Fibroblast of lung (primary cell): ENCODE measurements at places on chromosomes 5 and 9. TPM values are rescaled to one million over a fixed set of nuclear protein-coding genes. Genes with fewer than 3 reads are reported as not detected.
A peak's percentile ranks its signal among the peaks of the same experiment; 100 is the strongest.

GRCh38 chr5:40464511-40464910 is 215.2 kb upstream of the PTGER4 start:
- DNase-seq = peak; percentile 12

DNA sequence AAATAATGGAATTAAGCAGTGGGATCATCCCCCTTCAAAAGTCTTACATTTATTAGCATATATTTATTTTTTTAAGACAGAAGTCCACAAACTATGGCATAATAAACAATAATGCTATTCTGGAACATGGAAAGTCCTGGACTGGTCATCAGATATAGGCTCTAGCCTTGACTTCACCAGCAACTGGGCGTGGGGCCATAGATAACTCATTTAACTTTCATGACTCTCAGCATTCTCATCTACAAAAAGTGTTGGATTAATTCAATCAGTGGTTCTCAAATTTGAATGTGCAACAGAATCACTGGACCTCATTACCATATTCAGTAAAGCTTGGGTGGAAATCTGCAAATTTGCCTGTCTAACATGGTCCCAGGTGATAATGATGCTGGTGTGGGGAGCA is 253.8 kb downstream of the FBXL7 start:
- no peak for DNase-seq

- no peak for DNase-seq
Measured at GRCh38 chr9:98185611-98186171, 6.7 kb downstream of the CORO2A start.

- no peak for DNase-seq
Measured at GRCh38 chr9:131617611-131618010, 72.3 kb downstream of the PRRT1B start.

GRCh38 chr9:18766989-18767550 is 265.9 kb downstream of the SAXO1 start:
- peak; percentile 23 for DNase-seq

DNA sequence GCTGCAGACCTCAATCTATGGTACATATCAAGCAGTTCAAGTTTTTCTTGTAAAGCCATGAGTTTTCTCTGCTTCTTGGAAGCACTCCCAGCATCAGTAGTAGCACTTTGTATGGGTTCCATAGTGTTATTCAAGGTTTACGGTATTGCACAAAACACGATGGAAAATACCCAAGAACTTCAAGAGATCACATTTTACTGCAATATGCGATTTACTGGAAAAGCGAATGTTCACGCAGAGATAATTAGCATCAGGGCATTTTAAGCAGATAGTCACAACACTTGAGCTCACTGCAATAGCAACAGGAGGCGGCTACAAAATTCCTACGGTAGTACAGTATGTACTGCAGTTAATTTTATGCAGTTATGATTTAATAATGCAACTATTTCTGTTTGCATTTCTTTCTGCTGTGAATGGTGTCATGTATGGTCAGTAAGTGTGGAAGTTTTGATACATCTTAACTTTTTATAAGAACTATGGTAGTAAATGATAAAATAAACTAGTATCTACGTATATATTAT is 200.8 kb downstream of the SMARCA2 start:
- DNase-seq = no peak

DNA sequence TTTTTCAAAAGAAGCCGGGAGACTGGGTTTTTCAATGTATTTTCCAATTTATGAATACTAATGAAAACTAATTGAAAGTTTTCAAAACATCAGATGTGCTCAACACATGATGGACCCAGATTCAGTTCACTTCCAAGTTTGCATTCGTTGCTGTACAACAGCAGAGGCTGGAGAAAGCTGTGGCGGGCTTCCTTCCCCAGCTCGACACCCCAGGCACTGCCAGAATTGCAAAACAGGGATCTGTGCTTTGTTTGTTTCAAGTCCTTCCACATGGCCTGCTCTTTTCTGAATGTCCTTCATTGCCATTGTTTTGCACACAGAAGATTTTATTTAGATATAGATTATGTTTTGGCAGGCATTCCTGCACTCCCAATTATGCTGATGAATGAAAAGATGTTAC is 30.3 kb upstream of the INSYN2B start:
- no peak for DNase-seq

DNA sequence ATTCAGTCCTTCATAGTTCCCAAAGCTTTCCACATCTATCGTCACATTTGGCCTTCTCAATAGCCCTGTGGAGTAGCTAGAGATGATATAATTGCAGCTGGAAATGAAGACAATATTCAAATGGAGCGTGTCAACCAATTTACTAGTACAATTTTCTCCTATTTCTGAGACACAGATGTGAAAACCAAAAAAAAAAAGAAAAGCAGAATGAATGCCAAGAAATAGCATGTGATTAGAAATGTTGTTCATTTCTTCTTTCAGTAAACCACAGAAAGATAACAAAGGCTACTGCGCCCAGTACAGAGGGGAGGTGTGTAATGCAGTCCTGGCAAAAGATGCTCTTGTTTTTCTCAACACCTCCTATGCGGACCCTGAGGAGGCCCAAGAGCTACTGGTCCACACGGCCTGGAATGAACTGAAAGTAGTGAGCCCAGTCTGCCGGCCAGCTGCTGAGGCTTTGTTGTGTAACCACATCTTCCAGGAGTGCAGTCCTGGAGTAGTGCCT is 99.0 kb downstream of the MUSK start:
- peak; percentile 85 for DNase-seq

DNA sequence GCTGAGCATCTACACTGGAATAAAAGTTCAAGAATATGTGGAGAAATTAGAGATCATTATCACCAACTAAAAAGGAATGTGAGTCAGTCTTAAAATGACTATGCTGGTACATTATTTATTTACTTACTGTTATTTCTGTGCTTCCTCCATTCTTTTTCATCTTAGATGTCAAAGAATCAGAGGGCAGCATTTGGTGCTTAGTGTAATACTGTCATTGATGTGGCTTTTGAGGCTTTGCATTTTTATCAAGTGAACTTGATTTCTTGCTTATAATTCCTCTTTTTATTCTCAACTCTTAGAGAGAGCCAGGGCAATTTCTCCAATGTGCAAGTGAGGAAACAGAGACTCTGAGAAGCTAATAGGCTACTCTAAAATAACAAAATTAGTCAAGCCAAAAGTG is 163.7 kb upstream of the TRPC7 start:
- no peak for DNase-seq

- peak; percentile 42 for DNase-seq
Measured at GRCh38 chr5:154945695-154946301, 4.9 kb downstream of the MRPL22 start.

DNA sequence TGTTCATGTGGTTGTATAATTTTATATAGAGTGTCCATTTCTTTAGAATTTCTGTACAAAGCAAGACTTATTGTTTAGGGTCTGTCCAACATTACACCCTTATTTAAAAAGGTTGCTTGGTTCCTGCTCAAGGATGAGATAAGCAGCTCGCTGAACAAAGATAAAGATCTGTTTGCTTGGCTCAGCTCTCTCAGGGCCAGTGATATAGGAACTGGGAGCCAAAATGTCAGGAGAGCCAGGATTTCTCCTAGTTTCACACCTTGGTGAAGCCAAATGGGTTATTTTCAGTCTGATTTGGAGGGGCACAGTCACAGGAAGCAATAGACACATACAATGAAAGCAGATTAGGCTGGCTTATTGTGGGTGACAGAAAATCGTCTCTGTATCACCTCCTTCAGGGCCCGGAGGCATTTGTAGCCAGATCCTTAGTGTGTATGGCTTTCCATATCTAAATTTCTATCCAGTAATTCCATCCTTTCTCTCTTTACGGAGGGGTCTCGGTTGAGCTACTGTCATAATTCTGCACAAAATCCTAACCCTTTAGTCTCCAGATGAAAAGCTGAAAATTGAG is 396.4 kb downstream of the TMEM232 start:
- no peak for DNase-seq

DNA sequence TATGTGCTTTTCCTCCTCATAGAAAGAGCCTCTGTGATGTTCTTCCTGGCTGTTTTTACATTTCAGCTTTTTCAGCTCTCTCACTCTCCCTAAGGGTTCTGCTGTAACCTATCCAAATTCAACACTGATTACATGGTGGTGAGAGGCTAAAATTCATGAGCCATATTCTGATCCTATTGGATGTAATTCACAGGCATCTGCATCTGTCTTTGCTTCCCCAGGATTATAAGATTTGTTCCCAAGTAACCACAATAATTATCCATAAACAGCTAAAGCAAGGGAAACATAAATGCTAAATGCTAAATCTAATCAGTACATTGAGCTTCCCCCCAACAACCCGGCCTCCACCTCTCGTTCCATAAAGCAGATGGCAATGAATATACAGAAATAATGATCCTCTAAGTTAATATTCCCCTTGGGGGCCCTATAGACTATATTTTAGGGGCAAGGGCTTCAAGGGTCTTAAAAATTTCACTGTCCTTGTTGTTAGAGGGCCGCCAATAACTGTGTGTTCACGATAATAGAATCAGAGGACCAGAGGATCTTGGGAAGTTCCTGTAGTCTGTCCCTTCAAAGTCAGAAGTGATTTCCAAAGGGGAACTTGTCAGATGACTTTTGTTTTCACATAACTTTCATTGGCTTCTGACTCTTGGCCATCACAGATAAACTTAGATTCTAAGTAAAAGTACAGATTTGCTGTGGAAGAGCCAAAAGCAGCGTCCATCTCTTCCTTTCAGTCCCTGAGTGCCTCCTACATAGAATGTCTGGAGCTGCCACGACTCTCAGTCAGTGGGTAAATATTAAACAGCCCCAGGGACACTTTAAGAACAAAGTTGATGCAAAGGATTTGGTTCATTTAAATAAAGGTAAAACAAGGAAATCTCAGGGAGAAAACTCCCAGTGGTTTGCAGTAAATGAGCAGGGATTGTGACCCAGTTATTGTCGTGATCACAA is 125.6 kb downstream of the ALDH1A1 start:
- DNase-seq = no peak

DNA sequence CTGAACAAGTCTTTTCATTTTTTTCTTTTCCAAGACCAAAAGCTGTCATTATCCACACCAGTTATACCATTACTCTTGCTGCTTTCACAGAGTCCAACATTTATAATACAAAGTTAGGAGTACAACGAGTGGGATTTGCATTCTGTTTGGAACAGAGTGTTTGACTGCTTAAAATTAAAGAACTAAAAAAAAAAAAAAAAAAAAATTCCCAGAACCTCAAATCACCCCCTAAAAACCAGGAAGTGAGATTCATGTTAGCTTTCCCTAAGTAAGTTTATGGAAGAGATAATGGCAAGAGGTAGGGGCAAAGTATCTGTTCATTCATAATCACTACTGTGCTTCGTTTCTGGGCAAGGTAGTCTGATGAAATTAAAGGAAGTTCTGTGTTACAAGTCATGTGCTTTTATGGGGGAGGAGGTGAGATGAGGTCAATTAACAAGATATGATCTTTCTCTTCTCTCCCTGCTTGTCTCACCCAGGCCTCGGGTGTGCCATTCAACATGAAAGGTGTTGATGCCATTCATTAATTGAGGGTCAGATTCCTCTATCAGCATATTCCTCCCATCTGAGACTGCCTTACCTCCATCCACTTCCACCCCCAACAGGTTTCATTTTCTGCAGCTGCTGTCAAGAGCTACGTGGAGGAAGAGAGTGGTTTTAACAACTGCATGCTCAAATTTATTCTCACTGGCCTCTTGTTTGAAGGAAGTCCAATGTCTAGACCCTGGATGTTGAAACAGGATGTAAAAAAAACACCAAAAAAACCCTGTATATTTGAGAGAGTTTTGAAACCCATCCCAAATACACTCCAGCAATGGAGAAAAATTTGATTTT is 58.1 kb downstream of the MARCHF3 start:
- no peak for DNase-seq

DNA sequence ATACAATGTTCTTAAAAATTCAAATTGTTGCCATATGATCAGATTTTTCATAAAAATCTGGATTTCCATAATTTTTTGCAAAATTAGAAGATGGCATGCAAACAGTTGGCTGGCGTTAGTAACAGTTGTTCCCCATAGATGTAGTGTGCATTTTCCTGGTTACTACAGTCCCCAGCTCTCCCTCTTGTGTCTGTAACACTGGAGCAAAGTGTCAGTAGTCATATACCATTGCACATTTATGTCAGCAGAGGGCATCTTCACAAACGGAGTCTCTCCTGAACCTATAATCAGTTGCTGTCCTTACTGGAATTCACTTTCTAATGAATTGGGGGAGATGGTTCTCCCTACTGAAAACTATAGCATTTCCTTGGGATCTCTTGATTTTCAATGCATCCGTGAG is 44.7 kb upstream of the DMAC1 start:
- peak; percentile 7 for DNase-seq

DNA sequence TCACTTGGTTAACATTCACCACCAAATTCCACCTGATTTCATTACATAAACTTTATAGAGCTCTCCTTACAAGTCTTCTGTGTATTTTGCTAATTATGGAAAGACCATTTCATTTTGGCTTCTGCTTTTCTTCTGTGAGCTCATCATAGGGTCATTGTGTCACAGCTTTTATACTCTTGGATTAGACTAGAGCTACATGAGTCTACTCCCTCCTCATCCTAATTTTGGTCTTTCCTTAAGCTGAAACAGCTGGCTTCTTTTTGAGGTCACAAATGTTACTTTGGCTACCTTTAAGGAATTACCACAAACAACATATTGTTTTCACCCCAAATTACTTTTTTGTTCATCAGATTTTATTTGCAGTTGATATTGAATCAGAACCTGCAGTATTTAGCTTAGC is 103.0 kb downstream of the NPR3 start:
- DNase-seq = peak; percentile 19

GRCh38 chr9:91144769-91145168 is 216.9 kb downstream of the AUH start:
- no peak for DNase-seq

DNA sequence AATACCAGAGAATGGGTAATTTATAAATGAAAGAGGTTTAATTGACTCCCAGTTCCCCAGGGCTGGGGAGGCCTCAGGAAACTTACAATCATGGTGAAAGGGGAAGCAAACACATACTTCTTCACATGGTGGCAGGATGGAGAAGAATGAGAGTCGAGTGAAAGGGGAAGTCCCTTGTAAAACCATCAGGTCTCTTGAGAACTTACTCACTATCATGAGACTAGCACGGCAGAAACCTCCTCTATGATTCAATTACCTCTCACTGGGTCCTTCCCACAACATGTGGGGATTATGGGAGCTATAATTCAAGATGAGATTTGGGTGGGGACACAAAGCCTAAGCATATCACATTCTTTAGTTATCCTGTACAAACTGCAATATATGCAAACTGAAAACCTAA is 609.4 kb downstream of the MTRR start:
- no peak for DNase-seq

- DNase-seq = peak; percentile 98
Measured at GRCh38 chr5:67301285-67301903, 104.8 kb upstream of the CD180 start.

The PCDHGB6 gene
- total RNA-seq = 3.9 and 4.3 TPM in 2 replicates

The CAMK2A gene
- 0.77 and 2.1 TPM in 2 replicates for total RNA-seq

The PDGFRB gene
- 151 and 231 TPM in 2 replicates for total RNA-seq

The PRPF4 gene
- total RNA-seq = 25.1 and 30.3 TPM in 2 replicates

The OR1B1 gene
- total RNA-seq = not detected in 2 replicates
